ENCODE measurements at places on chromosomes 1 and 21. TPM values are rescaled to one million over a fixed set of nuclear protein-coding genes. Genes with fewer than 3 reads are reported as not detected.

The CXADR gene
- total RNA-seq: 0.64 TPM

The RGSL1 gene
- total RNA-seq: not detected

The LRRN2 gene
- not detected for total RNA-seq

The SYCP1 gene
- total RNA-seq: not detected

The ESRRG gene
- total RNA-seq: not detected

The ERICH3 gene
- total RNA-seq: not detected

The KCNJ10 gene
- not detected for total RNA-seq

The KRTAP20-4 gene
- not detected for total RNA-seq

The MMP23B gene
- 0.94 TPM for total RNA-seq

The PCSK9 gene
- total RNA-seq: 0.05 TPM

The TIE1 gene
- total RNA-seq: 2.9 TPM

The BTBD8 gene
- 2.4 TPM for total RNA-seq

The FAM151A gene
- not detected for total RNA-seq

The HMGCS2 gene
- total RNA-seq: not detected

The CFAP410 gene
- total RNA-seq: 13.8 TPM

The TGFB2 gene
- not detected for total RNA-seq

The ST6GALNAC3 gene
- 0.53 TPM for total RNA-seq

The MPL gene
- total RNA-seq: not detected

The PLA2G2F gene
- total RNA-seq: not detected

The ZFYVE9 gene
- 3.7 TPM for total RNA-seq

The PTGS2 gene
- total RNA-seq: 112 TPM

The SARS1 gene
- 128 TPM for total RNA-seq

The VCAM1 gene
- 0.05 TPM for total RNA-seq

The TFF3 gene
- not detected for total RNA-seq

The CTNNBIP1 gene
- 7.5 TPM for total RNA-seq

The OR2T29 gene
- total RNA-seq: not detected

The SRSF10 gene
- total RNA-seq: 213 TPM

The HLX gene
- 8.2 TPM for total RNA-seq

The CRYBG2 gene
- total RNA-seq: 0.98 TPM

The CD53 gene
- 161 TPM for total RNA-seq

The DCST2 gene
- total RNA-seq: 0.80 TPM

The GNB1 gene
- 471 TPM for total RNA-seq

The OLFM3 gene
- total RNA-seq: not detected

The CRNN gene
- not detected for total RNA-seq

The EPS15 gene
- 54.1 TPM for total RNA-seq
